ENCODE measurements at places on chromosomes 2 and 18. TPM values are rescaled to one million over a fixed set of nuclear protein-coding genes. Genes with fewer than 3 reads are reported as not detected.
A peak's percentile ranks its signal among the peaks of the same experiment; 100 is the strongest.

KCNG2 gene
- total RNA-seq, result not detected

CNDP1 gene
- total RNA-seq, result not detected

ALS2 gene
- 17.4 TPM for total RNA-seq

TUBB8B gene
- not detected for total RNA-seq

CPLX4 gene
- total RNA-seq, result not detected

STON1 gene
- 121 TPM for total RNA-seq

ESPNL gene
- total RNA-seq, result not detected

BMP10 gene
- total RNA-seq, result not detected

GRCh38 chr2:174681099-174682006, 82.9 kb downstream of the CHRNA1 start:
- peak; percentile 75 for DNase-seq

GRCh38 chr18:58896268-58896667, 31.6 kb downstream of the ZNF532 start:
- DNase-seq, result no peak

- DNase-seq, result no peak
These were observed 458.1 kb upstream of the RAB12 start for GRCh38 chr18:8151181-8151580.

- no peak for DNase-seq
These were observed 26.8 kb downstream of the PPP1CB start for GRCh38 chr2:28778392-28778791.

- no peak for DNase-seq
These were observed 215.0 kb upstream of the LRATD1 start for GRCh38 chr2:14417551-14417950.

GRCh38 chr18:11980494-11981191, 664 bp upstream of the IMPA2 start:
- peak; percentile 100 for DNase-seq

- DNase-seq, result no peak
These were observed 147.8 kb downstream of the PMAIP1 start for GRCh38 chr18:60047556-60047955.

DNA sequence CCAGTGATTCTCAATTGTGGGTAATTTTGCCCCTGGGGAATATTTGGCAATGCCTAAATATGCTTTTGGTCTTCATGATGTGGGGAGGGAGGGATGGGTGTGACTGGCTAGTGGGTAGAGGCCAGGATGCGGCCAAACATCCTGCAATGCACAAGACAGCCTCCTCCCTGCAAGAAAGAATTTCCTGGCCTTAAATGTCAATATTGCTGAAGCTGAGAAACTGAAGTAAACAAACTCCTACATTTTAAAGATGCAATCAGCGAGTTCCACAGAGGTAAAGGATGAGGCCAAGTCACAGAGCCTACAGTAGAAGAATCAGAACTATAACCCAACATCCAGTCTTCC, 272.9 kb upstream of the EPHA4 start:
- no peak for DNase-seq

Data from sigmoid colon (tissue), 7 donors.